ENCODE measurements at places on chromosomes 4 and X.

- DNase-seq: no peak
These were observed 56.5 kb downstream of the STAG2 start for GRCh38 chrX:124018023-124018422.

DNA sequence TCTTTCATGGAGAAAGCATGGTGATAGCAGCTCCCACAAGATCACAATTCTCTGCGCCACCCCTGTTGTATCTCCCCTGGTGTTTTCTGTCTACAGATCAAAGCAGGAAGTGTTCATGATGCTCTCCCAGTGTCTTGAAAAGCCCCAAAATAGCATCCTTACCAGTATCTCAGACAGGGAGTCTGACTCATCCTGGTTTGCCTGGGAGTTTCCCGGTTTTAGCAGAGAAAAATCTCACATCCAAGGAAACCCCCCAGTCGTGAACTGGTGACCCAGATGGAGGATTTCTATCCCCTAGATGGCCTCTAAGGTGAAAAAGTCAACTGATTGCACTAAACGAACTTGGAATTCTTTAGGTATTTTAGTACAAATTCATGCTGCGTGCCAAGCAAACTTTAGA lies 64.3 kb upstream of the NR0B1 start:
- no peak for DNase-seq

DNA sequence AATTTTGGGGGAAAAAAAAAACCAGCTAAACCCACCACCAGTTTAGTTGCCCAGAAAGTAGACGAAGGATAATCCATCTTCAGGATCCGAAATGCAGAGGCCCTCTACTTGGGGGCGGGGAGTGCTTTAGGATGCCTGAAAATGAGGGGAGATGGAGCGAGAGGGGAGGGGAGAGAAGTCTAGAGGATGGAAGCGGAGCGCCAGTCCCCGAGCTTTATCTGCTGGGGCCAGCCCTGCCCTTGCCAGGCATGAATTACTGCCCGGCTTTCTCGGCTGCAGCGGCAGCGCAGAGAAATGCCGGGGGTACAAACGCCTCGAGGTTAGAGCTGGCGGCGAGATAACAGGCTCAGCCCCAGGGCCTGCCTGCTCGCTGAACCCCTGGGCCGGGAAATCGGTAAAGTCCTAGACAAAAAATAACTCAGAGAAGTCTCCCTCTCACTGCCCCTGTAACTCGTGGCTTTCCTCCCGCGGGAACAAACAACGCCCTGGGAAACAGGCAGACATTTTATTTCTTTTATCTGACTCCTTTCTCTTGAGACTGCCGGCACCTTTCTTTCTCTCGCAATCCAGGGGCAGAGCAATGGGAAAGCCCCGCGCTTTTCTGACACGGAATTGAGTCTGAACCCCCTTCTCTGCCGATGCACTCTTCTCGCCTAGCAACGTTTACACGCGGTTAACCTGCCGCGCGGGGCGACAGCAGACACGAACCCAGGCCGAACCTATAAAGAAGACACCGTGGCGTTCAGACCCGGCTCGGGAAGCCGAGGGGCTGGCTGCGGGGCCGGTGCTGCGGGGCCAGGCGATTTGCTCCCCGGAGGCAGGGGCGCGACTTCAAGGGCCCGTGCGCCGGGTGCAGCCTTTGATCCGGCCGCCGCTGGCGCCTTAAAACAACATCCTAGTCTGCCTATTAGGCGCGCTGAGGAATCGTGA lies 3.1 kb upstream of the MSX1 start:
- no peak for DNase-seq

DNA sequence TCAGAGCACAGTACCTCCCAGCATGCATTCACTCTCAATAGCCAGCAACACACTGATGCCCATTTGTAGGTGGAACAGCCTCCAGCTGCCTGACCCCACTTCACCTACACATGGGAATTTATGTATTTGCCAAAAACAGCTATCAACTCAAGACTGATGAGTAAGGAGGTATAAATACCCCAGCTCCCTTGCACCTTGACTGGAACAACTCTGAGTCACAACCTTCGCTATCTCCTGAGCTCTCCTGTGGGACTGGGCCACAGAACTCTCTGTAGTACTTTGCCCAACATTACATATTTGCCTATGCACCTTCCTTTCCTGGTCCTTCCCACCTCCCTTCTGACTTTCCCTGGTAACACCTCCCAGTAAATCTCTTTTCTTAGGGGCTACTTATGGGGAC lies 16.5 kb upstream of the EGFL6 start:
- no peak for DNase-seq

Data from stimulated activated CD4-positive, alpha-beta T cell treated with anti-CD3 and anti-CD28 coated beads, Interleukin-12 subunit alpha, Interleukin-12 subunit beta, amount 100 ng/mL, for 24 hours (primary cell).